COLO829 (cell line): ENCODE measurements at places on chromosomes 12 and 14.

GRCh38 chr14:75425446-75425845, 2.4 kb upstream of the JDP2 start:
- no peak for DNase-seq

DNA sequence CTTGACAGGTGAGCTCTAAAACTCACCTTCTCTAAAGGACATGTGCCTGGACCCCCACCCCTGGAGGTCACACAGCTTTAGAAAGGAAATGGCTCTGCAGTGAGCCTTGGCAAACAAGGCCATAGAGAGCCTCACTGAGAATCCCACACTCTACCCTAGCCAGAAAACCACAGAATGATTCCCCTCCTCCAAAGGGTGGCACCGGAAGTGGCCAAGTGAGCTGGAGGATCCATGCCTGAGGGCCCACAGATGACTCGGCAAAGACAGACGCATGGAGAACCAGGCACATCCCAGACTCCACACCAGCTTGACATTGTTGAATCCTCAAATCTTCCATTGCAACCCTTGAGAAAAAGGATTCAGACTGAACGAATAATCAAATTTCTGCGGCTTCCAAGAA, 54.2 kb upstream of the PTHLH start:
- peak; percentile 9 for DNase-seq

DNA sequence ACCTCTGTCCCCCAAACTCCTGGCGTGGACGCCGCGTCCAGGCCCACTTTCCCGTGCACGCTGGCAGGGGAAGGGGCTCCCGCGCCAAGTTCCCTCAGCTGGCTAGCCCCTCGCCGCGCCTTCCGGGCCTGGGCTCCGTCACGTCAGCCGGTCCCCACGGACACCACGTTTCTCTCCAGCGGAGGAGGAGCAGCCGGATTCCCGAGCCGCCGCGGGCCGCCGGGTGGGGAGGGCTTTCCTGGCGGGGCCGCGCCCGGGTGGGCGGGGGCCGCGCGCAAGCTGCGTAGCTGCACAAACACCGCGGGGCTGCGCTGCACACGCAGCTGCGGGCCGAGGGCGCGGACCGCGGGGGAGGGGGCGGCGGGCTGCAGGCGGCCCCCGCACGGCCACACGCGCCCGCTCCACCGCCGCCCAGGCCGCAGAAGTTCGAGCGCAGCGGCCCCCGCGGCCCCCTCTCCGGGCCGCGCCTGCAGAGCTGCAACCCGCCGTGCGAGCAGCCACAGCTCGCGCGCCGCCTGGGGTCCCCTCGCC, 45.1 kb upstream of the PNMA1 start:
- DNase-seq: peak; percentile 40

- no peak for DNase-seq
Measured at GRCh38 chr12:124675881-124676713, 108.7 kb upstream of the NCOR2 start.

DNA sequence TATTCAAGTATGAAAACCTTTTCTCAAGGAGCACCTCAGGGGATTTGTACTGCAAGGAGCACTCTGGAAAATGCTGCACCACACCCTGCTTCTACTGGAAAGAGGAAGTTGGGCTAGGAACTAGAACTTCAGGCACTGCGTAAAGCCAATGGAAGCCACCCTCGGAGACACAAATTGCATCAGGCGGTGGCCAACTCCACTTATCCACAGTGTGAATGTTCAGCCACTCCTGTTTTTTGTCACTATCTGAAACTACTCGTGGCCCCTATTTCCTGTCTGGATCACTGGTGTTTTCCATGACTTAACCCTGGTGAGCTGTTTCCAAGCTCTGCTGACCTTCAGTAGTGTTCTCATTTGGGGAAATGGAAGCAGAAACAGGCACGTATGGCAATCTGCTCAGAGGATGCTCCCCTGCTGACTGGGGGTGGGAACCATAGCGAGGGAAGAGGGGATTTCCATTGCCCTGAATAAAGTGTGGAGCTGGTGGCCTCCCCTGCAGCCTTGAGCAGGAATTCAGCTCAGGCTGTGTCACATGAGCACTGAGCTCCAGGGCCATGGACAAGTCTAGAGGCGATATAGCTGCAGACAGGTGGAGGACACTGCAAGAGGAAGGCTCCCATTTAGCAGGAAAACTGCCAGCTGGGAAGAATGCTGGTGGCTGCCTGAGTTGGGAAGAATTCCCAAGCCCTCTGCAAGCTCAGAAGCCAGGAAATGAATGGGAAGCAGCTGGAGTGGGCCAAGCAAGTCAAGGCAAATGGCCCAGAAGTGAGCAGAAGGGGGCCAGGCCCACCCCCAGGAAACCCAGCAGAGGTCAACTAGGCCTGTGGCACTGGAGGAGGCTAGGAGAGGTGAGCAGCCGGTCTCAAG, 50.5 kb upstream of the RAP1B start:
- no peak for DNase-seq

- DNase-seq: no peak
Measured at GRCh38 chr12:83136411-83136810, 449.7 kb downstream of the TMTC2 start.

DNA sequence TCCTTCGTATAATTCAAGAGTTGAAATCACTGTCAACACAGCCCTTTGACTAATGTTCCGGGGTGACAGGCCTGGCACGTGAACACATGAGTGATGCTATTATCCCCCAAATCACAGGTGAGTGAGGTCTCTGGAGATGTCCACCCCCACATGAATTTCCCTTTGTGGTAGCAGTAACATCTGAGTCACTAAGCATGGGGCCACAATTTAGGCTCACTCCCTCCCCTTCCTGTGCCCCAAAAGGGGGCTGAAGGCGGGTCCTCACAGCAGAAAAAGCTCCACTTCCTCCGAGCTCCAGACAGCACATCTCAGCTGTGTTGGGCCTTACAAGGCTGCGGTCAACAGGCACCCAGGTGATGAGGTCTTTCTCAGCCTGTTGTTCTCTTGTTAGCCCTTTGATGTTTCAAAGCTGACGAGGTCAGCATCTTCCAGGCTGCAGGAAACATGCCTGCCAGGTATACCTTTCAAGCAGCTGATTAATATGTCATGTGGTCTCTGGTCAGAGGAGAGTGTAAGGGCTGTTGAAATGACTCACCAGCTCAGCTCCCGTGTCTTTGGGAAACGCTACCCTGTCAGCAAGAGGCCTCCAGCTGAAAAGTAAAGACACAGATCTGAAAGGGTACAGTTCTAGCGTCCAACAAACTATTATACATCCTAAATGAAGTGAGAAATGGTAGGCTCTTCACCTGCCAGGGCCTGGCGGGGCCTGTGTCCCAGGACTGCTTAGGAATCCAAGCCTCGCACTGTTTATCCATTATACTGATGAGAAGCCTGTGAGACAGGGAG, 107.3 kb downstream of the ZFP36L1 start:
- no peak for DNase-seq

DNA sequence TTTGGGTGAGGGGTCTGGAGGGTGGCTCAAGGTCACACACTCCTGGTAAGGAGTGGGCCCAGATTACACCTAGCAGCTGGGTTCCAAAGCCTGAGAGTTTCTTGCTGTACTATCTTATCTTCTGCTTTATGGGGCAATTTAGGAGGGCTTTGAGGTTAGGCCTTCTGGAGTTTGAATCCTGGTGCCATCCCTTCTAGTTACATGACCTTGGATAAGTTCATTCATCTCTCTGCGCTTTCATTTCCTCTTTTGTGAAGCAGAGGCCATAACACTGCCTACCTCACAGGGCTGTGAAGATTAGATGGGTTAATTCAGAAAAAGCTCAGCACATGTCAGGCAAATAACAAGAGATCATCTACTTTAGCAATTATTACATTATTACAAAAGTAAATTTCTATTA, 7.4 kb upstream of the KRT77 start:
- DNase-seq: no peak

DNA sequence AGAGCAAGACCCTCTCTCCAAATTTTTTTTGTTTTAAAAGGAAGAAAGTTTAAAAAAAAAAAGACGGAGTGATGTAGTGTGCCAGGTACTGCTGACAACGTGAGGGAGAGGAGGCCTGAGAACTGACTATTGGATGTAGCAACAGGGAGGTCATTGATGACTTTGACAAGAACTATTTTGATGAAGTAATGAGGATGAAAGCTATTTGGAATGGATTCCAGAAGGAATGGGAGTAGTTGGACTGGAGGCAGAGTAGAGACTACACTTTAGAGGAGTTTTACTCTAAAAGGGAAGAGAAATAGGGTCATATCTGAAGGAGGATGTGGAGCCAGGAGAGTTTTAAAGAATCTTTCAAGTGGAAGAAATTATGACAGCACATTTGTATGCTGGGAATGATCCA, 27.8 kb upstream of the SLC38A2 start:
- DNase-seq: no peak

- no peak for DNase-seq
Measured at GRCh38 chr12:89552376-89552775, 26.5 kb upstream of the POC1B start.

GRCh38 chr12:31506515-31507306, 84.2 kb downstream of the DENND5B start:
- no peak for DNase-seq

GRCh38 chr14:101336183-101336582, 225.1 kb upstream of the DIO3 start:
- DNase-seq: no peak

DNA sequence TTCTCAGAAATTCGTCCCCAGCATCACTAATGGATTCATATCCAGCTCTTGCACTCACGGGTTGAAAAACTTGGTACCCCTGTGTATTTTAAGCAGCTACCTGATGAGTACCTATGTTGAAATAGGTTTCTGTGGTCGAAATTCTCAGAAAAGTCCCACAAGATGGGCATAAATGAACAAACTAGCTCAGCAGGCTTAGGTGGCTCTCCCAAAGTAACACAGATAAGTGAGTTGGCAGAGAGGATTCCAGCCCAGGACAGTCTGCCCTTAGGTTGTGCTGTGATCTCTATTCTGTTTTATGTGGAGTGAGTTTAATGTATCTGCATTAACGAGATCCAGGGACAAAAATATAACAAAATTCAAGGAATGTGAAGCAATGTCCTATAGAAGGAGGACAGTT, 92.3 kb downstream of the RGS6 start:
- no peak for DNase-seq

- no peak for DNase-seq
Measured at GRCh38 chr12:116929885-116930284, 19.1 kb downstream of the FBXW8 start.

DNA sequence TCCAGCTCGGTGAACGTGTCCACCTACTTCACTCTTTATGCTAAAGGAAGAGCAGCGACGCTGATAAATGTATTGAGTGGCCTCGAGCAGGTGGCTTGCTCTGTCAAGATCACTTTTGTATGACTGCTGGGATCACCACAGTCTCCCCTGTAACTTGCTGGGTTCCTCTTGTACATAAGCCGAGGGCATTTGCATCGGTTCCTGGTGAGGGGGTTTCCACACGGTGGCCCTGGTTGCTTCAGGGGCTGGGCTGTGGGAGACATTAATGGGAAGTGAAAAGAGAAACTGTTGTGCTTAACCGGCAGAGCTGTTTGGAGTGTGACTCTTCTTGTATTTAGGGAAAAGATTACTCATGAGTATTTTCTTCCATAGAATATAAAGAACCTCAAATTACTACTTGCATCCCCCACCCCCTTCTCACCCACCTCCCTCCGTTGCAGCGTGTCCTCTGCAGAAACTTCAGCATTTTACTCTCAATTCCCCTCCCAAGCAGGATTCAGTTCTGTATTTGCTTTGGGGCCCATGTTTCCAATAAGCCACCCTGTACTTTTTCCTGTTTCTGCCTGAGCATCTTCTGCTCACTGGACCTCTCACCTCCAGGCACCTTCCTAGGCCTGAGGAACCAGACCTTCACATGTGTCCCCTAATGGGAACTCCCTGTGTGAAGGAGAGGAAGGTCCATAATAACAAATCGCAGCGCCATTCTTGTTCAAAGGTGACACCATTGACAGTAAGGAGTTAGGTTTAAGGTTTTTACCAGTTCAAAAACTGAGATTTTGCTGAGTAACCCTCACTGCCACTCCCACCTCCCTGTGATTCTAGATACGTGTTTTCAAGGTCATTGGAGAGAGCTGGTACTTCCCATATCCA, 187.0 kb downstream of the ETV6 start:
- DNase-seq: no peak

DNA sequence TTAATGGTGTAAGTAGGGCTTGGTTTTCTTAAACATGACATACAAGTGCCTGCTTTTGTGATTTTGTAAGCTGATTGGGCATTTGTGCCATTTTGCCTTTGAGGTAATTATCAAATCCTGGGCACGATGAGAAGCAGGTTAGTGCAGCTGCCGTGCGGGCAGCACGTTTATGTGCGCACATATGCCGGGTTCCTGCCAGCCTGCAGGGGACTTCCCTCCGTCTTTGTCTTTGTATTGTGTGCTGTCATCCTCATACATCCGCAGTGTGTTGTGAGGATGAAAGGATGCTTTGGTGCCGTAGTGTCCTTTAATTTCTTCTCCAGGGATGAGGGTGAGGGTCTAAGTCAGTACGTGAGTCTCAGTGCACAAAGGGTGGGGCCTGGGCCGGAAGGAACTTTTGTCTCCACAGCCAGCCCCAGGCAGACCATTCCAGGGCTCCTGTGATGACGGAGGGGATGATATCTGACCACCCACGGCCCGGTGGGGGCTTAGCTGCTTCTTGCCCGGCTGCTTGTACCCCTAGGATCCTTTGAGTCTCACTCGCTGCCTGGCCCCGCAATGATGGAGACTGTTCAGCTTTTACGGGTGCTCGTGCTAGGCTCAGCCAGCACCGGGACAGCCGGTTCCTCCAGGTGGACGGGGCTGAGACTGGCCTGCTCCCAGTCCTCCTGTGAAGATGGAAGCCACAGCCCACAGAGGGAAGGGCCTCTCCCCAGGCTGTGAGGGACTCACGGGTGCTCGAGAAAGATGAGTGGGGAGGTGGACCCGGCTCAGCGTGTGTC, 54.6 kb downstream of the ADGRD1 start:
- DNase-seq: no peak

DNA sequence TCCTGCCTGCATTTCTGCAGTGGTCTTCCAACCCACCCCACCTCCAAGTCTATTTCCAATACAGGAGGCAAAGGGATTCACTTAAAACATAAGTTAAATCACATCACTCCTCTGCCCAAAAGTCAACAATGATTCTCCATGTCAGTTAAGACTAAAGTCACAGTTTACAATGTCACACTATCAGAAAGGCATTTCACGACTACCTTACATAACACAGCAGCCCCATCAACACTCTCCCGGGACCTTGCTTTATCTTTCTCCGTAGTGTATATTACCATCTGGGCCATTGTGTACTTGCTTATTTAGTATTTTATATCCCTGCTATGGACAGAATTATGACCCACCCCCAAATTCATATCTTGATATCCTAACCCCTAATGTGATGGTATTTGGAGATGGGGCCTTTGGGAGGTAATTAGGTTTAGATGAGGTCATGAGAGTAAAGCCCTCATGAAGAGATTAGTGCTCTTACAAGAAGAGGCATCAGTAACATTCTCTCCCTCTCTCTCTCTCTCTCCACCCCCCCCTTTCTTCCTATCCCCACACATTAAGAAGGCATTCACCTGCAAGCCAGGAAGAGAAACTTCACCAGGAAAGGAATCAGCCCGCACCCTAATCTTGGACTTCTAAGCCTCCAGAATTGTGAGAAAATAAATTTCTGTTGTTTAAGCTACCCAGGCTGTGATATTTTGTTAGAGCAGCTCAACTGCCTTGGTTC, 112.7 kb downstream of the GXYLT1 start:
- no peak for DNase-seq
